ENCODE measurements at places on chromosomes 7 and 10.

- peak; percentile 81 for DNase-seq
These were observed 156.6 kb downstream of the CCDC3 start for GRCh38 chr10:12844811-12845483.

DNA sequence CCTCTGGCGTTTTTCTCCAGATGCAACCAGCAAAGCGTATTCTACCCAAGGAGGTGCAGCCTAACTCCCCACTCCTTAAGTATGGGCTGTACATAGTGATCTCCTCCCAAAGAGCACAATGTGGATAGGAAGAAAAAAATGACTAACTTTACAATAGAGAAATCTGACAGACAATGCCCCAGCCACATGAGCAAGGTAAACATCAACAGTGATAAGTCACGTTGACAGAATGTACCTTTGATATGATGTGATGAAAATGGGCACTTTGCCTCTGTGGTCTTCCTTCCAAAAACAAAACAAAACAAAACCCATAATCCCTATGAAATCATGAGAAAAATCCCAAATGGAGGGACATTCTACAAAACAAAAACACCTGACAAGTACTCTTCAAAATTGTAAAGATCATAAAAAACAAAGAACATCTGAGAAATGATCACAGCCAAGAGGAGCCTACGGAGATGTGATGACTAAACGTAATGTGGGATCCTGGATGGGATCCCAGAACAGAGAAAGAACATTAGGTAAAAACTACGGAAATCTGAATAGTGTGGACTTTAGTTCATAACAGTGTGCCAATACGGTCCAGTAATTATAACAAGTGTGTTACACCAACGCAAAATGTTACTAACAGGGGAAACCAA is 50.6 kb downstream of the ABLIM1 start:
- no peak for DNase-seq

DNA sequence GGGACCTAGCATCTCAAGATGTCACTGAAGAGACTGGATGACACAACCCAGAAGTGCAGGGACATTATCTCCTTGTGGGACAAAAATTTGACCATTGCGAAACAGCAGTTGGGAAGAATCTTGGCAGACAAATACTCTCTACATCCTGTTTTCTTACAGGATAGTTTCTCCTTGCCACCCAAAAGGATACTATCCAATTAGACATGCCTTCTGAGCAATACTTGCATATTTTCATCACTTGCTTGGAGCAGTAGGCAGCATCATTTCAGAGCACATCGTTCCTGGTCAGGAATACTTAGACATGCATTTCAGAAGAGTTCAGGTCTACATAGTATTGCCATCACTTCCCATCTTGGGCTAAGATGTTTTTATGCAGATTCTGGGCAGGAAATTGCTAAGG is 56.8 kb downstream of the FAS start:
- DNase-seq: peak; percentile 64

DNA sequence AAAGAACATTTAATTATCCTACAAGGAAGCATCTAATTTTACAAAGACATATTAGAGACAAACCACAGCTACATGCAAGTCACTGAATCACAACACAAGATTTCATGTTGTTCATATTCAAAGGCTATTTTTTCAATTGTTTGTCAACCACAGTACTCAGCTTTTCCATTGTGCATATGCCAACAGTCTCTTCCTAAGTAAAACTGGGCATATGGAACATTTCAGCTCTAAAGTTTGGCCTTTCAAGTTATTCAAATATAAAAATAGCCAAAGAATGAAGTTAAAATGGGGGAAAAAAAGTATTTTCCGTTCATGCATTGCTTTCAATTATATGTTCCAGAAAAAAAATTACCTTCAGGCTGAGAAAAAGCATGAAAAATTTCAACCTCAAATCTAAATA is 537.9 kb downstream of the PLXDC2 start:
- no peak for DNase-seq

DNA sequence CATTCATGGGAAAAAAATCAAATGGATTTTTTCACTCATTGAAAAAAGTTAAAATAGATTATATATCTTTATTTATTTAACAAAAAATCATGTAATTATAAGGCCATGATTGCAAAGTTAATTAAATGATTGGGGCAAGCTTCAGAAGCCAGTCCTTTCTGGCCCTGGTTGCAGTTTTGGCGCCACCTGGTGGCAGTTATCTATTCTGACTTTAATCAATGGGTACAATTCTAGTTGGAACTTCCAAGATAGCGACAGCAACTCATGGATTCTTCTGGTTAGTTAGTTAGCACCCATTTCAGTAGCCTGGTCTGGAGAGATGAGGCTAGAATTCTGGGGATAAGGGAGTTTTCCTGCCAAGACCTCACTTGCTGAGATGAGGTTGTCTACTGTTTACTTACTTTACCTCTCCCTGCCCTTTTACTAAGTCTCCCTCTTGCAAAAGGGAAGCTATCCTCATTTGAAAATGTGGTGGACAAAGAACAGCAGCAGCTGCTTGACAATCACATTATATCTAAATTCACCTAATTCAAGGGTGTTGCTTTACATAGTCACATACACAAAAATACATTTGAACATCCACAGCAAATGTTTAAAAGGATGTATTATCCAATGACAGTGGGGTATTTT is 42.3 kb downstream of the NOC3L start:
- DNase-seq: peak; percentile 50

DNA sequence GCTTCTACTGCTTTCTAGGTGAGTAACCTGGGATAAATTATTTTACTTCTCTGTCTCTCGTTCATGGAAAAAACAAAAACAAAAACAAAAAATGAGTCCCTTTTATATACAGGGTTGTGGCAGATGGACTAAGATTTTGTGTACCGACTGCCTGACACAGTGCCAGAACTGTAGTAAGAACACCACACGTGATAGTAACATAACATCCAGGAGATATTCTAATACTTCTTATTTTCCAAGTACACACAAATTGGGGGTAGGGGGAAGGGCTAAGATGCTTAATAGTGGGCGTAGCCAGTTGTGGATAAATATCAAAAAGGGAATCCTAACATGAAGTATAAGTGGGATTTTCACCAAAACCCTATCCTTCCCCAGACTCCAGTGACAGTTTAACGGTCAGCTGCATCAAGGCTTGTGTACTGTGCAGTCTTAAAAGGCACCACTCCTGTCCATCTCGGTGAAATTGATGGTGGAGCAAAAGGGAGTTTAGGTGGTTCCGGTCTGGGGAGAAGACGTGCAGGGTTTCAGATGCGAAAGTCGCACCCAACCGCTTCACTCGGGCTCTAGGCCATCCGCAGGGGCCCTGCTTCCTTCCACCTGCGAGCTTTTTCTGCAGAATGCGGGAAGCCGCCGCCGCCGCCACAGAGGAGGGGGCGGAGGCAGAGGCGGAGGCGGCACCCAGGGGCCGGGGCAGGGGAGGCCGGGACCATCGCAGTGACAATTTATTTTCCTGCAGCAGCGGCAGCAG is at the start of gene STAMBPL1:
Gene STAMBPL1, plus strand, starts transcription at position 712 of the 748 bp plus-strand sequence. CDS start 21,464 bp downstream, outside the sequence.
- no peak for DNase-seq

GRCh38 chr10:113679463-113680189 is at the start of gene CASP7:
TSS of gene CASP7 (plus strand) at chr10:113679912. CDS start at chr10:113697494, 17,582 bp downstream.
- DNase-seq: peak; percentile 65

GRCh38 chr10:71582019-71582418 is 137.6 kb downstream of the C10orf105 start:
- DNase-seq: peak; percentile 34

DNA sequence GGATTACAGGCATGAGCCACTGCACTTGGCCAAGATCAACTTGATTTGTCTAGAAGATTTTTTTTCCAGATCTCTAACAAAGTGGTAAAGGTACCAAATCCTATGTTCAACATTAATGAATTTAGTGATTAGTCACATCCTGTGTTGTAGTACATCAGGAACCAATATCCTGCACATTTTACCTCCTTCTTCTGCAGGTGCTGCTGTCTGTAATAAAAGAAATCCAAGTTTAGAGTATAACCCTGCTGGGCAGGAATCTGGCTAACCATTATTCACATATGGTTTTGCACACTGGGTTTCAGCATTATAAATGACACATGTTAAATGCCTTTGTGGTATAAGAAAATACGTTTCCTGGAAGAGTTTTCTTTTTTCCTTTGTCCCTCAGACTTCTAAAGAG is 10.8 kb downstream of the PARD3 start:
- no peak for DNase-seq

DNA sequence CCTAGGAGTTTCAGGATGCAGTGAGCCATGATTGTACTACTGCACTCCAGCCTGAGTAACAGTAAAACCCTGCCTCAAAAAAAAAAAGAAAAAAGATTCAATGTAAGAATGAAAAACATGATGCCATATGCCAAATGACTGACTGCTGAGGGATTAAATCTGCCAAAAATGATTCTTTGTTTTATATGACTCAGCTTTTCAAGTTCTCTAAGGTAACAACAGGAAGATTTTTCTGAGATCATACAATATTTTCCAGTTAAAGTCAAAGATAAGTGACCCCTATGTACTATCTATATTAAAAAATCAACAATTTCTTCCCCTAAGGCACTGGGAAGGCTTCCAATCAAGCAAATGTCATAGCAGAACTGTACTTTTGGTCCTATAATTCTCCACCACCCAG is 271.2 kb upstream of the IMMP2L start:
- DNase-seq: peak; percentile 26

- DNase-seq: peak; percentile 81
These were observed 16.7 kb downstream of the PPP1R3C start for GRCh38 chr10:91616137-91616536.

GRCh38 chr7:85509476-85509875 is 322.6 kb upstream of the SEMA3D start:
- no peak for DNase-seq
